Activated CD4-positive, alpha-beta T cell treated with anti-CD3 and anti-CD28 coated beads for 36 hours (primary cell): ENCODE measurements at places on chromosomes 2 and 18. TPM values are rescaled to one million over a fixed set of nuclear protein-coding genes. Genes with fewer than 3 reads are reported as not detected.

Gene CD207
- total RNA-seq = not detected

Gene PTPRM
- 14.0 TPM for total RNA-seq

Gene GALR1
- not detected for total RNA-seq

Gene LAMA3
- total RNA-seq = 0.07 TPM

Gene XRCC5
- 536 TPM for total RNA-seq

Gene RIT2
- total RNA-seq = not detected

Gene DSC2
- total RNA-seq = not detected

Gene EVX2
- not detected for total RNA-seq

GRCh38 chr18:44802508-44802907 lies 121.8 kb downstream of the SETBP1 start:
- no peak for DNase-seq

DNA sequence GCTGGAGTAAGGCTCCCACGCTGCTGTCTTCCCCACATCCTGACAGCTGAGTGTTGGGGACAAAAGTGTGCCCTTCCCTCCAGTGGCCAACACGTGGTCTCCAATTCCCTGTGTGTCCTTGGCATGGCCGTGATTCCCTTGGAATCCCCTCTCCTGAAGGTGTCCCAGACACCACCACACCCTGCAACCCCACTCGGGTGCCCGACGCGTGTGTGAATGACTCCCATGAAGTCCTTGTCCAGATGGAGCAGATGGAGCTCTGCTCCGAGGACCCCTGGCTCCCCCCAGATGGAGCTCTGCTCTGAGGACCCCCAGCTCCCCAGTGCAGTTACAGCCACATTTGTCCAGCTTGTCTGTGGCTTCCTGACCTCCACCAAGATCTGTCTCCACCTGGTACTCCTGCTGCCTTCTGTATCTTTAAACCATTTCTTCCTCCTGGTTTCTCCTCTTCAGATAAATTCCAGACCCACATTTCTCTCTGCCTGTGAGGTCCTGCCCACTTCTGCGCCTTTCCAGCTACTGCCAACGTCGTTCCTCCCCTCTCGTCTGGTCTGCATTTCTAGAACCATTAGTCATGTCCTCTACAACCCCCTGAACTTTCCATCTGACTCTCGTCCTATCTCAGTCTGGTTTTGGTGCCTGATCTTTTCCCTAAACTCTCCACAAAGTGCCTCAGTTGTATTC lies 86.8 kb upstream of the PXDN start:
- no peak for DNase-seq

DNA sequence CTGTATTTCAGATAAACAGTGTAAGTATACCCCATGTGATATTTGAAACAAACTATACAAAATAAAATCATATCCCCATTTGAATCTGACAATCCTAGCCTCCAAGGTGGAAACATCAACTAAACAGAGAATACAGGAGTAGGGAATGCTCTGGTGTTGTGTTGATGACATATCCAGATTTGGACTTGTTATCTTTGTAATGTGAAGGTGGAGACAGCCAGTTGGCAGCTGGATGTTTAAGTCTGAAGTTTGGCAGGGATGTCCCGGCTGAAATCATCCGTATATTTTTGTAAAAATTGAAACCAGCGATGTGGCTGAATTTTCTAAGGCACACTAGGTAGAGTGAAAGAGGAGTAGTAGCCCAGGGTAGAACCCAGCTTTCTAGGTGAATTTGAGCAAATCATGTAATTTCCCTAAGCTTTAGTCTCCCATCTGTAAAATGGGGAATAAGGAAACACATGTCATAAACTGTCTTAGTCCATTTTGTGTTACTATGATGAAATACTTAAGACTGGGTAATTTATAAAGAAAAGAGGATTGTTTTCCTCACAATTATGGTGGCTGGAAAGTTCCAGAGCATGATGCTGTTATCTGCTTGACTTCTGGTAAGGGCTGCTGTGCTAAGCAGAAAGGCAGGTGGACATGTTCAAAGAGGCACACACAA lies 246.6 kb upstream of the APCDD1 start:
- DNase-seq = no peak

DNA sequence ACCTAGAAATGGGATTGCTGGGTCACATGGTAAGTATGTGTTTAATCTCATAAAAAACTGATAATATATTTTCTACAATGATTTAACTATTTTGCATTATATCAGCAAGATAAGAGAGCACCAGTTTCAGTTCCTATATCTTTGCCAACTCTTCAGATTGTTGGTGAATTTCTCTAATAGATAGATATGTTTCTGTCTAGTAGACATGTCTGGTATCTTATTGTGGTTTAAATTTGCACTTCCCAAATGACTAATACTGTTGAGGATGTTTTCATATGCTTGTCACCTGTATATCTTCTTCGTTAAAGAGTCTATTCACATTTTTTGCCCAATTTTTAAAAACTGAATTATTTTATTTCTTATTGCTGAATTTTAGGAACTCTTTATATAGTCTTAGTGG lies 113.8 kb upstream of the UXS1 start:
- no peak for DNase-seq

- peak; percentile 65 for DNase-seq
These were observed 78.3 kb downstream of the MBP start for GRCh38 chr18:77054288-77054605.

GRCh38 chr2:60998628-60999545 lies 18.6 kb upstream of the PEX13 start:
- DNase-seq = no peak

DNA sequence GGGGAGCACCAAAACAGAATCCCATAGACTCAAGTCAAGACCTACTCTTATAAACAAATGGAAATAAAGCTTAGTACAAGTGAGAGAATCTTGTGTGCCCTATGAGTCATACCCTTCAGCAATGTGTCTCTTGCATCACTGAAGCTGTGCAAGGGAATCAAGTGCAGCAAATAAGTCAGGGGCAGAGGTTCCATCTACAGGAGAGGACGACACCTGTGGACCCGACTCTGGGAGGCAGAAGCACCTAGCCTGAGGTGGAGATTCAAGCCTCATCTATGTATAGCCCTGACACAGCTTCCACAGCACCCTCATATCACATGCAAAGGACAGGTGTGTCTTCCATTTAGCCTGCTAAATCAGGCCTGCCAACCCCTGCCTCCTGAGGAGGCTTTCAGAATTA lies 298.2 kb downstream of the CNTNAP5 start:
- DNase-seq = no peak

DNA sequence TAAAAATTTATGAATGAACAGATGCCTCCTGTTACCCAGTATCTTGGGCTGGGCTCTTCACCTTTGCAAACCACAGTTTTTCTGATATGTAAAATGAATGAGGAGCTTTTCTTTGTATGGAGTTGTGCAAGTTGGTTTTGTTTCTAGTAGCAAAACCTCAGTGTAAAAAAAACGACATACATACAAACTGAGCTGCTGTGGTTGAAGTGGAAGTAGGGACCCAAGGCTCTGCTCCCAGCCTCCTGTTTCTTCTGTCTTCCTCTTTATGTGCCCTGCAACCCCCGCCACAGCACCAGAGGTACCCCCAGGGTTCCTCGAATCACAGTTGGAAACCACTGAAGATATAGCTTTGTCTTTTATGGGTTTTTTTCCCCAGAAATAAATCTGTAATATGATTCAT lies 118.1 kb downstream of the MYO1B start:
- no peak for DNase-seq

- DNase-seq = no peak
These were observed 678.9 kb upstream of the LRRTM4 start for GRCh38 chr2:78201064-78201575.

DNA sequence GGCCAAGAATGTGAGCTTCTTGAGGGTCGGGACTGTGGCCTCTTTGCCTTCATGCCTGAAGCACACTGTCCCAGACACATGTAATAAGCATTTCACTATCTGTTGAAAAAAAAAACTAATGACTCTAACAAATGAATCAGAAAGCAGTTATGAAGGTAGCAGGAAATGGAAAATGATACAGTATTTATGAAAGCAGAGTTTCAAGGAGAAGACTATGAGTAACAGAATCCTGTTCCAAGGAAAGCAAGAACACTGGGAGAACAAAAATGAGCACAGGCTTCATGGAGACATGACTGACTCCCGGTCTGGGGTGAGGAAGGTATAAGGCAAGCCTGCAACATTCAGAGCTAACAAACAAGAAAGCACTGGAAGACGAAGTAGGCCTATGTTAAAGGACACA lies 190.8 kb downstream of the RNF152 start:
- DNase-seq = no peak

GRCh38 chr18:13120983-13121441 lies 97.5 kb upstream of the LDLRAD4 start:
- no peak for DNase-seq

DNA sequence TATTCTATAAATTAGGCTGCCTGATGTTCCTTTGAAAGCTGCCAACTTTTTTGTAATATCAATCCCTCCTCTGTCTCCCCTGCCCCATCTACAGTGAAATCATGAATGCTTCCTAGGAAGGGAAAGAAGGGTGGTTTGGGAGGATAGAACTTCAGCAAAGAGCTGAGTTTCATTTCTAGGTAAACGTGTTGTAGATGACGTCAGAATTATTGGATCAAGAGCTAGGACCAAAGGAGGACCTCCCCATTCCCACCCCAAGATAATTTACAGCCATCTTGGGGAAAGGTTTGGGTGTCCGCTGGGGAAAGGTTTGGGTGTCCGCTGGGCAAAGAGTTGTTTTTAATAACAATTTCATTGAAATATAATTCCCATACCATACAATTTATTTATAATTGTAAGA lies 11.2 kb upstream of the ANKRD53 start:
- no peak for DNase-seq

DNA sequence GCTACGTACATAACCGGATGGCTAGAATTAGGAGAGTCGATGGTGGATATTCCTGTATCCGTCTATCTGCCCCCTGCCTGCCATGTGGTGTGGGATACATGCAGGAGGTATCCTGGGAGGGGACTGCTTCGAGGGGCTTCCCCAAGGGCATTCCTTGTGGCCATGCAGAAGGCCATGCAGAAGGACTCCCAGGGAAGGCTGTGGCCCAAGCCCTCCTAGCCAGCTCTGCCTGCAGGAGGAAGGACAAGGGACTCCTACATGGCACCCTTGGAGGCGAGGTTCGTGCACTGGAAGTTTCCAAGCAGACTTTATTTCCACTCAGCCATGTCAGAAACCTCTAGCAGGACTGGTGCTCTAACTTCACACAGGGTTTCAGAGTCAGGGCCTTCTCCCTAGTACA lies 136.1 kb downstream of the KLHL29 start:
- no peak for DNase-seq

DNA sequence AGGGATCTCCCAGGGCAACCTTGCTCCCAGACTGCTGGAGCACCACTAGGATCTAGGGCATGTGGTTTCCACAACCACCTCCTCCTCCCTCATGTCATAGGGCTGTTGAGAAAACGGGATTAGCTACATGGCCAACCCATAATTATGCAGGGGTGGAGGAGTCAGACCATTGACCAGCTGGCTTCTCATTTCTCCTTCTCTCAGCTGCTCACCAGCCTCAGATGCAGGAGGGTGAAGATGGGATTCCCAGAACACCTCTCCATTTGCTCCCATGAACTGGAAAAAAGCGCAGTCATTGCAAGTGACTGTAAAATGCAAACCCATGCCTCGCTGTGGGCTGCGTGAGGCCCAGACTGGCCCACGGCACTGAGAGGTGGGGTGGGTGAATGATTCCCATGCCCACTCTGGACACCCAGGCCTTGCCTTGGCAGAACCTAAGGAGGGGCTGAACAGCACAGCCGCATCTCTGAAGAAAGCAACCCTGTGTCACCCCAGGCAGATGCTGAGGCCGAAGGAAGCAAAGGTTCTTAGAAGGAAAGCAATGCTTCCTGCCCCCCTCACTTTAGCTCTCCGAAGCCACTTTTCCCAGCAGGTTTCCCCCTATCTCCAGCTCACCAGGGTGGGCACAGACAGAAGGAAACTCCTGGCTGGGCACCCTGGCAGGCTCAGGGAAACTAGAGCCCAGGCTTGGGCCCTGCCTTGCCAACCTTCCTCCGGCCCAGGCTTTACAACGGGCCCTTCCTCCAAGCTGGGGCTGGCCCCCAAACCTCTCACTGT lies 69.6 kb upstream of the RTN4 start:
- DNase-seq = no peak

- peak; percentile 81 for DNase-seq
These were observed 59.4 kb downstream of the DGKD start for GRCh38 chr2:233413559-233414272.

- DNase-seq = no peak
These were observed 223.1 kb downstream of the EXOC6B start for GRCh38 chr2:72602711-72603110.

GRCh38 chr2:95578539-95578938 lies 13.3 kb upstream of the TRIM43 start:
- DNase-seq = no peak

- DNase-seq = no peak
These were observed 158.3 kb downstream of the DNAH6 start for GRCh38 chr2:84674586-84674985.

DNA sequence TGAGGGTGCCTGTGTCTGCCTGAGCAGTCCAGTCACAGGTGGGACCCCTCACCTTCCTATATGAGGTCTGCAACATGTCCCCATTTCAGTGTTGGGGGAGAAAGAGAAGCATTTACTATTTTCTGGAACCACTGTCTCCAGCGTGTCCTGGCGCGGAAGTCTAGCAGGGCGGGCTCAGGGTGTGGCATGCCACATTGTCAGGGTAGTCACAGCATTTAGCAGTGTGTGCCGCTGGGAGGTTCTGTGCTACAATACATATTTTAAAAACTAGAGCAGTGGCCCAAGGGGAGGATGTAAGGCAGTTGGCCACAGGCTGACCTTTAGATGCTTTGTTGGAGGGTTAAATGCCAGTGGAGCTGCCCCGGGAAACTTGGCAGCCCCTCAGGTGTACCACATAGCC lies 12.5 kb downstream of the UBE2F start:
- no peak for DNase-seq

DNA sequence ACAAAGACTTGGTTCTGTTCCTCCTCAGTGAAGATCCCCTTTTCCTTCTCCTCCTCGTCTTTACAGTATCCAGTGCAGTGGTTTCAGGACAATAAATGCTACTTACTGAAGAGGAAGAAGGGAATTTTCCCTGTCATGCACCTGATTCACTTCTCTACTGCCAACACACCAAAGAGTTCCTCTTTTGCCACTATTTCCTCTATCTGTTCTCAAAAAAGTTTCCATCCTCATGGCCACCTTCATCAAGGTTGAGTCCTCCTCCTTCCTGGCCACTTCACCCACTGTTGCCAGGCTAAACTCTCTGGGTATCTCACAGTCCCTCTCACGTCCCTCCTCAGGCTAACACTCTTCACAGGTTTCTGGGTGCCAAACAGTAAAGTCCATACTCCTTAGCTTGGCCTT lies 41.7 kb downstream of the PLEKHM3 start:
- no peak for DNase-seq

GRCh38 chr2:183614799-183615435 lies 490.7 kb downstream of the NUP35 start:
- DNase-seq = no peak

- DNase-seq = no peak
These were observed 130.5 kb downstream of the TANC1 start for GRCh38 chr2:159098921-159099411.

- DNase-seq = no peak
These were observed 5.6 kb downstream of the BCL11A start for GRCh38 chr2:60547841-60548240.

DNA sequence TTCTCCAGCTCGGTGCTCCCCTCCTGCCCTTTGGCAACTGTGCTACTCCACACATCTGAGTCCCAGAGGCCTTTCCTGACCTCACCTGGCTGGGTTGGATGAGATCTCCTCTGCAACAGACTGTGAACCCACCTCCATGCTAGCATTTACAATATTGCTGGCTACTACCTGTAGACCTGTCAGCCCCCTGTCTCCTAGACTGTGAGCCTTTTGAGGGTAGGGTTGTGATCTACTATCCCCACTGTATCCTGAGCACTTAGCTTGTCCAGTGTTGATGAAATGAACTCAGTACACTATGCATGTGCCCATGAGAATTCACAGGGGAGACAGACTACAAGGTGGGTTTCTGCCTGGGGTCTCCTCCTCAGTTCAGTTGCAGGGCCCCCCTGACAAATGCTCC lies 70.1 kb downstream of the C1QL2 start:
- DNase-seq = no peak
